Kasumi-1 (cell line): ENCODE measurements at places on chromosomes 16 and 17.
A peak's percentile ranks its signal among the peaks of the same experiment; 100 is the strongest.

- no peak for DNase-seq
These were observed 54.1 kb downstream of the FTO start for GRCh38 chr16:53757971-53758609.

DNA sequence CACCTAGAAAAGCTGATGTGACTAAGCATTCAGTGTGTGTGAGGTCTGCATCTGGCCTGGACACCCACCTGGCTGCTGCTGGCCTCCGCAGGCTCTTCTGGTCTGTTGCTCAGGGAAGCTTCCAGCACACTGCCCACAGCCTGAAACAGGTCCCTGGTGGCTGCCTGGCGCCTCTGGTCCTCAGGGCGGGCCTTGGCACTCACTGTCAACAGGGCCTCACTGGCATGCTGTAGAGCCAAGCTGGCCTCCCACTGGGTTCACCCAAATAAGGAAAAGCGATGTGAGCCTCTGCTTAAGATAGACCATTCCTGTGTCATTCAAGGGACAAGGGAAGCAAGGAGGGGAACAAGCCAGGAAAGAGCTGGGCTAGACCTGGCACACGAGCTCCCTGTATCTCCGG is 70.6 kb upstream of the BCO1 start:
- no peak for DNase-seq

GRCh38 chr17:76772842-76773525 is 35.1 kb downstream of the MFSD11 start:
- peak; percentile 71 for DNase-seq

- no peak for DNase-seq
These were observed 138.5 kb downstream of the DNAH9 start for GRCh38 chr17:11736613-11737312.

GRCh38 chr17:1073241-1073962 is 76.5 kb downstream of the TIMM22 start:
- DNase-seq, result no peak

- no peak for DNase-seq
These were observed 73.9 kb upstream of the ATF7IP2 start for GRCh38 chr16:10312008-10312407.

GRCh38 chr16:85800321-85800669 is 800 bp downstream of the COX4I1 start:
- no peak for DNase-seq

DNA sequence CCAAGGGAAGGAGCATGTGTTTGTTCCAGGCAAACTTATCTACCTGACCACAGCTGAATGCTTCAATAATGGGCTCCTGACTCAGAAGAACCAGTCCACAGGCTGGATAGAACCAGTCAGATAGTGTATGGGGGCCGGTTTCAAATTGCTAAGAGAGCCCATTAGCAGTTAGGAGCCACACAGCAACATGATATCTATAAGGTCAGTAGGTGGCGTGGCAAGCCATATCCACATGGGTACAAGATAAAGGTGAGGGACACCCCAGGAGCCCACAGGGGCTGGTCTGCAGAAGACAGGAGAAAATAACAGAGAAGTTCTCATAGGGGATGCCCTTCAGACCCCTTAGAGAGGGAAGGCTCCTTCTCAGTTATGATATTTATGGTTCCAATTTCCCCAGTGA is 31.6 kb upstream of the CDRT15 start:
- DNase-seq, result no peak

DNA sequence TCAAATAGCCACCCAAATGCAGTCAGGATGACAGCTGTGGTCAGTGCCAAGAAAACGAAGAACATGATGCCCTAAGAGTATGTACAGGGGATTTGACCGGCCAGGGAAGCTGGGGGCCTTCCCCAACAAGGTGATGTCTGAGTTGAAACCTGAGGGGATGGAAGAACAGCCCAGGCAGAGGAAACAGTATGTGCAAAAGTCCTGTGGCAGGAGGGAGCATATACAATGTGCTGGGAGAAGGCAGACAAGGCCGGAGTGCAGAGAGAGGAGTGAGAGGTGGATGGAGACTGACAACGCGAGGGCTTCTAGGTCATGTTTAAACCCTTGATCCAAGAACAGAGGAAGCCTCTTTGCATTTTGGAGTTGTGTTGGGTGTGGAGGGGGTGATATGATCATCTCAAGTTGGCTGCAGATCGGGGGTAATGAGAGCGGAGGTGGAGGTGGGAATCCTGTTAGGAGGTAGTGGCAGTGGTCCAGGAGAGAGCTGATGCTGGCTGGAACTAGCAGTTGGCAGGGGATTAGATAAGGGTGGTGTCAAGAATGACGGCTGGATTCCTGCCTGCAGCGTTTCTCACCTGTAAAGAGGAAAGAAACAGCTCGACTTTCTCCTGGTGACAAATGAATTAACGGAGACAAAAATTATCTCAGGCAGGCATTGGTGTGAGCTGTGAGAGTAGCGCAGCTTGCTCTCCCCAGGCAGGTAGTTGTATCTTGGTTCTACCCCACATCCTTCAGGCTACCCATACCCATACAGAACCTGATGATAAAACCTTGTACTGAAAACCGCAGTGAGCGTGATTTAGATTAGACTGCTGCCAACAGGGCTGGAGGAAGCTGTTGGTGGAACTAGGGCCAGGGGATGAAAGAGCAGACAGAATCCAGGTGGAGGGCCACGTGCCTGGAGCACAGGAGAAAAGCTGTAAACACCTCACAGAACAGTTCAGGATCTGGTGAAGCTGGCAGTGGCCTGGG is 37.2 kb upstream of the NGFR start:
- no peak for DNase-seq

DNA sequence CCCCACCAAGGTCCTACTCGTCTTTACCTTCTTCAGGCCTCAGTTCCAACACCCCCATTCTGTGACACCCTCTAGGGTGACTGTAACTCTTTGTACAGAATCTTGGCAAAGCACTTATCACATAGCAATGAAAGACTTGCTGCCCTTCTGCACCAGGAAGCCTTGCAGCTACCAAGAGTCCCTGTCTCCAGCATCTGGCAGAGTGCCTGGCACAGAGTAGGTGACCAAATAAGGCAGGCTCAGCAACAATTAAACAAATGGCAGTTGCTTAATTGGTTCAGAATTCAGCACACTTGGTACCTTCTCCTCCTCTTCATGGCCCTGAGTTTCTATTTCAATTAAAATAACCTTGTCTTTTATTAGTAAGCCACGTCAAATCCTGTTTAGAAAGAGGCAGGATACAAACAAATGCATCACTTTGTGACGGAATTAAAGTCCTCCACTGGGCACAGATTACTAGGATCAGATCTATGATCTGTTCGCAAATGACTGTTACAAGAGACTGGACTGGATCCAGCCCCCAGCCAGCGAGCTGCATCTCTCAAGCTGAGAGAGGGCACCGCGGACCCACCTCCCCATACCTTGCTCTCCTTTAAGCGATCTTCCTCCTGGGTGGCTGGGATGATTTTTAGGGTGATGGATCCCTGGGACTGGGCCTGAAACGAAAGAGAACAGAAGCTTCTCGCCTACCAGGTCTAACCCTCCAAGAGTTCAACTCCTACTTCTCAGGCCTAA is 9.4 kb downstream of the MPP3 start:
- DNase-seq, result no peak

DNA sequence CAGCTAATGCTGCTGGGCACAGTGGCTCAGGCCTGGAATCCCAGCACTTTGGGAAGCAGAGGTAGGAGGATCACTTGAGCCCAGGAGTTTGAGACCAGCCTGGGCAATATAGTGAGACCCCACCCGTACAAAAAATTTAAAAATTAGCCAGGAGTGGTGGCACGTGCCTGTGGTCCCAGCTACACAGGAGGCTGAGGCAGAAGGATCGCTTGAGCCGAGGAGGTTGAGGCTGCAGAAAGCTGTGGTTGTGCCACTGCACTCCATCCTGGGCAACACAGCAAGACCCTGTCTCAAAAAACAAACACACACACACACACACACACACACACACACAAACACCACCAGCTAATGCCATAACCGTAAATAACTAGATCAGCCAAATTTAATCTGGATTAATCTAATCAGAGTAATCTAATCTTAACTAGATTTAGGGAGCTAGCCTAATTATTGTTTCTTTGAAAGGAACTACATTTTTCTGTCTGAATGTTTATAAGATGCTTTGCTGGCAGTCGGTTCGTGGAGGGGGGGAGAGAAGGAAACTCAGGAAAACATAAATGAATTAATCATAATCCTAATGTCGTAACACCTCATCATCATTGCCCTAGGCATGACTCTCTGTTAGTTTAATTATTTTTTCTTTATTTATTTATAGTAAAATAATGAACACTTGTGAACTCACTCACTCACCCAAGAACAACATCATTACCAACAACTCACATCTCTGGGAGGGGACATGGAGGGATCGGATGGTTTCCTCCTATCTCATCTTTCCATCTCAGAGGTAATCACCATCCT is 12.5 kb upstream of the RBBP6 start:
- no peak for DNase-seq

DNA sequence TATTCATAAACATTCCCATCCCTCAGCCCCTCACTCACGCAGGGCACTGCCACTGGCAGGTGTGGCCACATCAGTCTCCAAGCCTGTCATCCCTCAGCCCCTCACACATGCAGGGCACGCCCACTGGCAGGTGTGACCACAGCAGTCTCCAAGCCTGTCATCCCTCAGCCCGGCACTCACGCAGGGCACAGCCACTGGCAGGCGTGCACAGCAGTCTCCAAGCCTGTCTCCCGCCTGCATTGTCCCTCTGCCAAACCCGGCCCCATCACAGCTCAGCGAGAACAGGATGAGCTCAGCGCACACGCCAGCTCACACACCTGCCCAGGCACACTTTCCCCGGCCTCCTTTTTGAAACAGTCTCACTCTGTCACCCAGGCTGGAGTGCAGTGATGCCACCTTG is 11.4 kb upstream of the KREMEN2 start:
- no peak for DNase-seq

GRCh38 chr17:7133424-7133823 is 18.8 kb upstream of the ASGR2 start:
- DNase-seq, result peak; percentile 32

GRCh38 chr17:72507370-72507769 is 386.6 kb downstream of the SOX9 start:
- DNase-seq, result no peak

GRCh38 chr16:67723151-67723910 is 4.2 kb upstream of the GFOD2 start:
- no peak for DNase-seq

- no peak for DNase-seq
These were observed 52.7 kb upstream of the ZNF469 start for GRCh38 chr16:88329726-88330700.

DNA sequence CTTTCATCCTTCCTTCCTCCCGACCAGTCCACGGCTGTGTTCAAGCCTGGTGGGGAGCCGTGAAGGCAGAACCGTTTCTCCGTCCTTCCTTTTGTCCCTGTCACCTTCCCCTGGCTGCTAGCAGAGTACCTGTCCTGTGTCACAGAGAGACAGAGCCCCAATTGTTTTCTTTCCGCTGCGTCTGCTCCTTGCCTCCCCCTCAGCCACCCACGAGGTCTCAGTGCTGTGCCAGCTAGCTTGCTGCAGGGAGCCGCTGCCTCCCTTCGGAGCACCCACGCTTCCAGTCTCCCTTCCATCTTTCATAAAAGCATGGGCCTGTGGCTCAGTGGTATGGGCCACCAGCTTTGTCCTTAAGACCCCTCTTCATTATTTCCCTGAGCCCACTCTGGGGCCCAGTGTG is 62.2 kb downstream of the MPRIP start:
- DNase-seq, result no peak

DNA sequence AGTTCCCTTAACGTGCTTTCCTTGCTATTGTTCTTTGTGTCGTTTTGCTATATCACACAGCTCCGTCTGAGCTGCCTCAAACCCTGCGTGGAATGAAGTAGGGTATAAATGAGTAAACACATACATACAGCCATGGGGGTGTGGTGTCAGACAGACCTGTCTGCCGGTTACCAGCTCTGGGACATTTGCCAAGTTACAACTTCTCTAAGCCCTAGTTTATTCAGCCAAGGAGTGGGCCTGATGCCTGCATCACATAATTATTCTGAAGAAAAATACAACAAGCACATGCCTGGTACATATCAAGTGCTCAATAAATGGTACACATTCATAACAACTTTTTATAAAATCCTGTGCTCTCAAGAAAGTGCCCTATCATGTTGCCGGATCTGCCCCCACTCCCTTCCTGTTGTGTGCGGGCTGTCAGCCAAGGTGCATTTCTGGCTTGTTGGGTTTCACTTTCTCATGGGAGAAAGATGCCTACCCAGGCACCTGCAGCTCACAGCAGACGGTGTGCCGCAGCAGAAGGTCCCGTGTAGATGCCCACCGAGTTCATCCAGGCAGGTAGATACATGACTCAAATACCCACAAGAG is 30.5 kb downstream of the SMPD3 start:
- DNase-seq, result no peak

- no peak for DNase-seq
These were observed 477 bp upstream of the SLC47A1 start for GRCh38 chr17:19533036-19533717.

GRCh38 chr16:12801511-12802042 is 2.1 kb downstream of the CPPED1 start:
- DNase-seq, result peak; percentile 60

- peak; percentile 53 for DNase-seq
These were observed 16.7 kb downstream of the TPSG1 start for GRCh38 chr16:1208239-1208830.

- peak; percentile 79 for DNase-seq
These were observed 58.8 kb downstream of the ZDHHC7 start for GRCh38 chr16:84952335-84953189.

DNA sequence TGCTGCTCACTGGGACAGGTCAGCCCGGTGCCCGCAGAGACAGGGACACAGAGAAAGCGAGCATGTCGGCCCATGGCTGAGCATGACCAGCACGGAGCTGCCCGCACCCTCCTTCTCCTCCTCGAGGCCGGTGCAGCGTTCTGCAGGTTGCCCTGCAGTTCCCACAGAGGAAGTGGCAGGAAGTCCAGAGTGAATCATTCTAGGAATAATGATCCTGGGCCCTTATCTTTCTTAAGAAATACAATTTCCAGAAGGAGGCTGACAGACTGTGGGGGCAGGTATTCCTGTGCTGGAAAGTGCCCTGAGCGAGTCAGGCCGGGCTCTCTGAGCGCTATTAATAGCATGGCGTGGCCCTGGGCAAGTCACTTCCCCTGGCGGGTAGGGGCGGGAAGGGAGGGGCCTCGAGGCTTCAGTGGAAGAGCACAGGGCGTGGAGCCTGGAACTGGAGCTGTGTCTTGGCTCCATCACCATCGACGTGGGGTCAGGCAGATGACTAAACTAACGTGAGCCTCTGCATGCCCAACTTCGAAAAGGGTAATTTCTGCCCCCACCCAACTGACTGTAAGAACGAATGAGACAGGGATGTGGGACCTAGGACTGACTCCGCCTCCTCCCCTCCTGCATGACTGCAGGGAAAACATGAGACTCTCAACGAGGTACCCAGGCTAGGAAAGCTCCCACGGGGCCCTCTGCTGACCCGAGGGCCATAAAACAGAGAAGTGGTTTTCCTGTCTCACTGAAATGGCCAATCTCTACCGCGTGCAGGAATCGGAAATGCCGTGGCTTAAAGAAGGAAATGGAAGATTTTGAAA is 9.8 kb downstream of the TMEM204 start:
- DNase-seq, result peak; percentile 66

DNA sequence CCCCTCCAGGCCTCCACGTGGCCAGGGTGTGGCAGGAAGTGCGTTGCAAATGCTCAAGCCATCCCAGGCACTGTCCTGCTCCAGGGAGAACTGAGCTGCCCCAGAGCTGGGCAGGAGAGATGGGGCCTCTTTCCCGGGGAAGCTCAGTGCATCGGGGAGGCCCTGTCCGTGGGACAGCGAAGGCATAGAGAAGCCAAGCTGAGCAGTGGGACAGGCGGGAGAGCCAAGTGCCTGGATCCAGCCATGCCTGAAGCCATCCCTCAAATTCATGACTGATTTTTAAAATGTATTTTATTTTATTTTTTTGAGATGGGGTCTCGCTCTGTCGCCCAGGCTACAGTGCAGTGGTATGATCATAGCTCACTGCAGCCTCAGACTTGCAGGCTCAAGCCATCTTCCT is 25.4 kb upstream of the SSTR5 start:
- no peak for DNase-seq

- no peak for DNase-seq
These were observed 1.2 kb downstream of the USP7 start for GRCh38 chr16:8962393-8963009.
